Stimulated activated CD4-positive, alpha-beta T cell treated with anti-CD3 and anti-CD28 coated beads, Interleukin-1b, Interleukin-23, amount 100 ng/mL, for 1 hour (primary cell): ENCODE measurements at places on chromosomes 6 and 20.

- no peak for DNase-seq
Observed at GRCh38 chr6:24445704-24446103, 43.0 kb downstream of the MRS2 start.

- DNase-seq, result no peak
Observed at GRCh38 chr20:50745634-50746137, 14.3 kb downstream of the PARD6B start.

DNA sequence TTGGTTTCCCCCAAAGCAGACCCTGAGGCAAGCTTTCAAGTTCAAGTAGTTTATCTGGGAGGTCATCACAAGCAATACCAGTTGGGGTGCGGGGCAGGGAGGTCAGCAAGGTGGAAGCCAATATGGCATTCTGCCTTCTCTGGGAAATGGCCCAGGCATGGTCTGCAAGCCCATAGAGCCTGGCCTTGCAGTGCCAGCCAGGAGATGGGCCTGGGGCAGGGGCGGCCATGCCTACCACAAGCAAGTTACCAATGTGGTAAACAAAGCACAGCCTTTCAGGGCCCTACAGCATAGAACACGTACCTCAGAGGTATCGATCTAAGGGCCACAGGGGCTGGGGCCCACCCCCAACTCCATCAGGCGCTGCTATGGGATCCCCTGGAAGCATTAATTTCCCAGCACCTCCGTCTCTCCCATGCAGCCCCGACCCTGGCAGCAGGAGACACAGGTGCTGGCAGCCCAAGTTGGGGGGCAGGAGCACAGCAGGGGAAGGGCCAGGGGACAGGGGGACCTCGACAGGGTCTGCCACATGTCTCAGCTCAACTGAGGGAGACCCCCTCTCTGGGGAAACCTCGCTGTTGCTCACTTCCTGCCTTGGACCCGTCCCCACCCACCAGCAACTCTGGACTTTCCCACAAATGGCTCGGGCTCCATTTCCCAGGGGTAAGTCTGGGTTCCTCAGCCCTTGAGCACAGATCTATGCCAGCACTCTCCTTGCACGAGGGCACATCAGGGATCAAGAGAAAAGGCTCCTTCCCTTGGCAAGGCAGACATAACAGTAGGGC is 369.0 kb downstream of the PREX1 start:
- no peak for DNase-seq

DNA sequence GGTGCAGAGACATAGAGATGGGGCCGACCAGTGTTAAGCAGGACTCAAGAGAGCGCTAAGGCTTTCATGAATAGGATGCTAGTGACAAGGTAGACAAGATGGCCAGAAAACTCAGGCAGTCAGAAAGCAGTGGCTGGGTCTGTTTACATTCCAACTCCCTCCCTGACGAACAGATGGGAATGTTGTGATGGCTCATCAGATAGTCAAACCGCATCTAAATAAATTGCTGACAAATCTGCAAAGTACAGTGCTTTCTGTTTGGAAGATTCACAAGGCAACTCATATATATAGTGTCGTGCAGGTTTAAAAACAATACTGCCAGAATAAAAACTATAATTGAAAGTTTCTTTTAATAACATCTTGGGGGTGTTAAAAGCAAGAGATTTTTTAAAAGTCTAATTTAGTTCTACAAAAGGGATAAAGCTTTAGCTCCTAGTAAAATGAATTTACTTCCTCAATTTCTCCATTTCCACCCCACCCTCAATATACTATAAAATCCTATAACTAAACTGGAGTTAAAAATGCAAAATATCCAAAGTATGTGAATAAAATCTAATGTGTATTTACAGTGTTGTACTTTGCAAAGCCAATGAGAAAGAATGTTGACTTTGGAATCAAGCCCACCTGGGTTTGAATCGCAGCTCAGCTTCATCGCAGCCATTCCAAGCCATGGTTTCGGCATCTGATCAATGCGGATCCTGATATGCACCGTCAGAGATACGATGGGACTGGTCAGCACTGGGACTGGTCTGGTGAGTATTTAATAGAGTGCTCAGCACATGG is 247.3 kb upstream of the PDE10A start:
- no peak for DNase-seq

DNA sequence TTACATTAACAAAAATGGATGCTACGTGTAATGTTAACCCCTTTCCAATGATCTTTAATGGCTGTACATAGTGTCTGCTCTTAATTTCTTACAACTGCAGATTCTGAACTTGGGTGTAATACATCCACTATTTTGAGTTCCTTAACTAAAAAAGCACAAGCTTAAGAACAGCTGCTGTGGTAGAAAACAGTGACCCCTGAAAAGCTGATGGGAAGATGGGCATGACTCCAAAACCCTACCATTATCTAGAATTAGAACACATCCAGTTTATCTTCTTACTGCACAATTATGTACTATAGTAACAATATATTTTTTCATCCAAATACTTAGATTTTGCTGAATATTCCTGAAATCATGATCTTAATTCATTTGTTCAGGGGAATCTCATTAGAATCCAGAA is 49.3 kb downstream of the LYRM4 start:
- DNase-seq, result no peak

GRCh38 chr6:84428300-84428907 is 201.0 kb upstream of the CEP162 start:
- DNase-seq, result no peak

GRCh38 chr20:17223553-17223952 is 3.3 kb upstream of the PCSK2 start:
- DNase-seq, result no peak

GRCh38 chr6:2916158-2916925 is 13.2 kb upstream of the SERPINB9 start:
- DNase-seq, result no peak

DNA sequence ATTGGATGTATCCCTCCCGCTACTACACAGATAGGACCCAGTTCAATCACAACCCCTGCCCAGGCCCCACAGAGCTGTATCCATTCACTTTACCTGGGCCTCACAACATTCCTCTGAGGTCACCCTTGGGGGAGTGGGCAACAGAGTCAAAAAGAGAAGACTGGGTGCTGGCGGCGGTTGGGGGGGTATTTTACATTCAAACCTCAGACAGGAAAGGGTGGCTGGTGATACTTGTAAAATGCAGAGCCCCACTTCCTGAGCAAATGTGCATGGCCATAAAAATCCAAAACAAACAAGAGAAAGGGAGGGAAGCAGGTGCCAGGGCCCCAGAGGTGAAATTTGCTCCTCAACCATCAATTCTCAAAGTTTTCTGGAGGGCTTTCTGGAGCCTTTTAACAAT is 3.5 kb downstream of the LRFN2 start:
- DNase-seq, result no peak
